ENCODE measurements at places on chromosomes 11 and 22. TPM values are rescaled to one million over a fixed set of nuclear protein-coding genes. Genes with fewer than 3 reads are reported as not detected.

The BRSK2 gene
- 50.6 TPM for total RNA-seq

The TRIOBP gene
- 83.3 TPM for total RNA-seq

The DUSP18 gene
- 16.6 TPM for total RNA-seq

The OR10D3 gene
- not detected for total RNA-seq

The OR52L1 gene
- not detected for total RNA-seq

The APOA5 gene
- total RNA-seq: not detected

The ARHGAP20 gene
- 13.7 TPM for total RNA-seq

The ANGPTL5 gene
- total RNA-seq: 0.93 TPM

The INS gene
- total RNA-seq: not detected

The C22orf31 gene
- 0.82 TPM for total RNA-seq

Measured in camera-type eye (tissue), 1 donor.